Central memory CD8-positive, alpha-beta T cell (primary cell): ENCODE measurements at places on chromosomes 2 and 18.

DNA sequence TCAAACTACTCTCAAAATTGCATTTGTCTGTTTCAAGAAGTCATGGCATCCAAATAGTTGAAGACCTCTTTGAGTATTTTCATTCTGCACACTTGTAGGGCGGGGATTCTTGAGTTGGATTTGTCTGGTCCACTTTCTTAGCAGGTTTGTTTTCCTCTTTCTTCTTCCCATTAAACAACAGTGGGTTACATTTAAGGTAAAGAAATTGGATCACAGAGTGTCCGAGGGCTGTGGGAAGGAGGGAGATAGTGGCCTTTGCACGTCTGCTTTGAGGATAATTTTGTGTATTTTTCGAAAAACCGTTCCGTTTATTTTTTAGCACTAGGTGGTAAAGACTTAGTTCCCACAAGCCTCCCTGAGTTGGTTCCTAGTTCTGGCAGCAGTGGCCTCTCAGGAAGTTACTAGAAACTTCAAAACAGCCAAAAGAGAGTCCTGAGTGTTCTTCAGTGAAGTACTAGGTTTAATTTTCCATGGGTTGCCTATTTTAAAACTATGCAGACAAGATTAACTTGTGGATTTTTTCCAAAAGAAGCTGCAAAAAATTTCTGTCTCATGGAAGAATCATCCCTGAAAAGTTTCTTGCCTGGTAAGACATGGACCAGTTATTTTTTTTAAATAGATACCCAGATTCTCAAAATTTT, 107.9 kb downstream of the CDC42EP3 start:
- DNase-seq = no peak

- DNase-seq = no peak
These were observed 12.8 kb upstream of the HPCAL1 start for GRCh38 chr2:10289891-10290290.

DNA sequence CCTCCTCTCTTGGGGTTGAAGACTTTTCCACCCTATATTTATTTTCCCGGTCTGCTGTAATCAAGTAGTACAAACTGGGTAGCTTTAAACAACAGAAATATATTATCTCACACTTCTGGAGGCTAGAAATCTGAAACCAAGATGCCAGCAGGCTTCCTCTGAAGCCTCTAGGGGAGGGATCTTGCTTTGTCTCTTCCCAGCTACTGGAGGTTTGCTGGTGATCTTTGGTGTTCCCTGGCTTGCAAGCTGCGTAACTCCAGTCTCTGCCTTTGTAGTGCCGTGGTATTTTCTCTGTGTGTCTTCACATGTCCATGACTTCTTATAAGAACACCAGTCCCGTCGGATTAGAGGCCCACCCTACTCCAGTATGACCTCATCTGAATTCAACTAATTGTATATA, 44.4 kb downstream of the MYO3B start:
- no peak for DNase-seq

DNA sequence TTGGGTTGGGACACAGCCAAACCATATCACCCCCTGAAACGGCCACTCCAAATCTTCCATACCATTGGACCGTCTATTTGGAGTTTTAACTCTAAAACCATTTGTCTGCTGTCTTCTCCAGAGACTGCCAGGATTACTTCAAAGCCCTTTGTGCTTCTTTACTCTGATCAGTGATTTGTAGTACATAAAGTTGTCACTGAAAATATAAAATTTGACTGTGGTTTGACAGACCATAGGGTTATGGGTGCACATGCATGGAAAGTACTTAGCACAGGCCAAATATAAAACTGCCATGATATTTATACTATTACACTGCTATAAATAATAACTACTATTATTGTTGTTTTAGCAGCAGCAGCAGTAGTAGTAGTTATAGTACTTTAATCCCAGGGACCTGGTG, 53.7 kb upstream of the AQP4 start:
- DNase-seq = no peak

- DNase-seq = no peak
These were observed 71.2 kb downstream of the MBP start for GRCh38 chr18:77061281-77061945.

DNA sequence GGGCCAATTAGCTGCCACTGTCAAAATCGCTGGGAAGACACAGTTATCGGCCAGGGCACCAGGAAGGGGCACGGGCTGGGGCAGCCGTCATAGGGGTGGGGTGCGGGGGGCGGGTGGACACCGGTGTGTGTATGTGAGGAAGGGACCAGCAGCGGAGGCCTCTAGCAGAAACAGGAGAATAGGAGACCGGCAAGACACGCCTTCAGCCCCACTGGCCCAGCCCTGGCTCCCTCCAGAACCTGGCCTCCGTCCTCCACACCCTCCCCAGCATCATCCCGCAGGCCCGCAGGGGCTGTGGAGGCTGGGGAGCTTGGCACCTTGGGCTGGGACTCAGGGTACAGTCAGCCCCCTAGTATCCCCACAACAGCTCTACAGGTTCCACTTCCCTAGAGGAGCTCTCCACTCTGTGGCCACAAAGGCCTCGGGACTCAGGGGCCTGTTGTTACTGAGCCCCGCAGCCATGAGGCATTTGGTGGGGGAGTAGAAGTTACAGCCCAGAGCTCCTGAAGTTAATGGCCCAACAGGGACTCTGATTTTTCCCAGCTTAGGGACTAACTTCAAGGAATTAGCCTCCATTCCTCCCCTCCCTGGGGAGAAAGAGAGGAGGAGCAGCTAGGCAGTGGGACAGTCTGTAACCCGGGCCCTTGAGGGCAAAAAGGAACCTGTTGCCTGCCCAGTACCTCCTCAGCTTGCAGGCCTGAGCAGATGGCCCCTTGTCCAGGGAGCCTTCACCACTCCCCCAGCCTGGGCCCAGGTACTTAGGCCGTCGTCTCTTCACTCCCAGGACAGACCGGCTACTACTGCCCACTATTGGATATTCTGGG, 19.9 kb downstream of the SH2D6 start:
- DNase-seq = no peak

DNA sequence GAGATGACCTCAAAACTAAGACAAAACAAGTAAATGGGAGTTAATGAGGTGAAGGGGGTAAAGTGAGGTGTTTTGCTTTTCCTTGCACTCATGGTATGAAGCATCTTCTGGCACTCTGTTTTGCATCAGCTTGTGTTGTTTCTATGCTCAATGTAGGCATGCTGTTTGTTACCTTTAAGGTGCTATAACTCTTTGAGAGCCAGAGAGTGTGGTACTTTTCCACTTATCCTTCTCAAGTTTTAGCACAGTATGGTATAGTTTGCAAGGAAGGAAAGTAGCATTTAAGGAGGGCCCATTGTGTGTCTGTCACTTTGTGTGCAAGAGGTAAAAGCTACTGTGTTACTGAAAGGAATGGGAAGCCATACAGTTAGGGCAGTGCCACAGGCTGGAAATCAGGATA, 17.5 kb upstream of the CXCR4 start:
- DNase-seq = no peak

DNA sequence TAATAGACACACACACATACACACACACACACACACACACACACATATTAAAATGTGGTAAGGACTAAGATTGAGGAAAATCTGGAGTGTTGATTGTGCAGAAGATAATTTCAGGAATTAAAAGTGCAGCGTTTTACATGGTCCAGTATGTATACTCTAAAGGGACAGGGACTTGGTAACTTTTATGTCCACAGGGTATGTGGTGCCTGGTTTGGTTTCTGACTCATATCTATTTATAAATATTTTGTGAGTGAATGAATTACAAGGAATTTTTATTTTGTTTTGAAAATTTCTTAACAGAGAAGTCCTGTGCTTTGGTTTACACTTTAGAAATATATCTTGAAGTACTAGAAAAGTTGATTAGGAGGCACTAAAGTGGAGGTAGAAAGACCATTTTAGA, 287.7 kb upstream of the NXPH2 start:
- no peak for DNase-seq

DNA sequence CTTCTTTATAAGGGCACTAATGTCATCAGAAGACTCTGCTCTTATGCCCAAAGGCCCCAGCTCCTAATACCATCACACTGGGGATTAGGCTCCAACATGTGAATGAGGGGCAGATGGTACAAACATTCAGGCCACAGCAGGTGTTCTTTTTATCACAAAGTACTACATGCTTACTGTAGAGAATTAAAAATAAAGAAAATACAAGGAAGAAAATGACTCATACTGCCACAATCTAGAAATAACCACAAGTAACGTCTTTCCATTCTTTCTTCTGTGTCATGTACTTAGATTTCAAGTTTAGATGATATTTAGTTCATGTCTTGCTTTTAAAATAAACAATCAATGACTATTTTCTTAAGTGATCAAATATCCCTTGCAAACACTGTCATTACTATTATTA, 100.3 kb upstream of the NEDD4L start:
- DNase-seq = no peak

DNA sequence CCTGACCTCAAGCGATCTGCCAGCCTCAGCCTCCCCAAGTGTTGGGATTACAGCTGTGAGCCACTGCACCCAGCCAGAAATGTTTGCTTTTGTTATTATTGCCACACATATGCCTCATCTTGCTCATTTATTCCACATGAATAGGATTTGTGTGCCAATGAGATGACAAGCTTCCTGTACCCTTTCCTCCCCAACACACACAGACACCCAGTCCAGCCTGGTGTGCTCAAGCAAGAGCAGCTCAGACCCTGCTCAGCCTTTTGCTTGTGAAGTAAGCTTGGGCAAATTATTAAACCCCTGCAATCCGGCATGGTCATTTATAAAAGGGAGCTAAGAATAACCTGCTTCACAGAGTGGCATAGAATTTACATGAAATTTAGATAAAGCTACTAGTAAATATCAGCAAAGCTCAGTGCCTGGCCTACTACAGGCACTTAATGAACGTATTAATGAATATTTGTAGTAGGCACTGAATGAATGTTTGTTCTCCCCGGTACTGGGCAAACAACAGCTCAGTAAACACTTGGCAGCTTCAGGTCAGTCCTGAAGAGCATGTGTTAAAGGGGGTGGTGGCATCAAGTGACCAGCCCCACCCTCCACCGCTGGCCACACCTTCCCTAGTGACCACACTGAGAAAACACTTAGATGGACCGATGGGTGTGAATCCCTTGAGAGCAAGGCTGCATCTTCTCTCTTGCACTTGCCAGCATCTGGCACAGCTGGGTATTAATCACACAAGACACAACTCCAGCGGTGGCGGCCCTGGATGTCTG, 280.2 kb downstream of the SRBD1 start:
- no peak for DNase-seq

- DNase-seq = no peak
These were observed 50.7 kb upstream of the APCDD1 start for GRCh38 chr18:10403708-10404107.

DNA sequence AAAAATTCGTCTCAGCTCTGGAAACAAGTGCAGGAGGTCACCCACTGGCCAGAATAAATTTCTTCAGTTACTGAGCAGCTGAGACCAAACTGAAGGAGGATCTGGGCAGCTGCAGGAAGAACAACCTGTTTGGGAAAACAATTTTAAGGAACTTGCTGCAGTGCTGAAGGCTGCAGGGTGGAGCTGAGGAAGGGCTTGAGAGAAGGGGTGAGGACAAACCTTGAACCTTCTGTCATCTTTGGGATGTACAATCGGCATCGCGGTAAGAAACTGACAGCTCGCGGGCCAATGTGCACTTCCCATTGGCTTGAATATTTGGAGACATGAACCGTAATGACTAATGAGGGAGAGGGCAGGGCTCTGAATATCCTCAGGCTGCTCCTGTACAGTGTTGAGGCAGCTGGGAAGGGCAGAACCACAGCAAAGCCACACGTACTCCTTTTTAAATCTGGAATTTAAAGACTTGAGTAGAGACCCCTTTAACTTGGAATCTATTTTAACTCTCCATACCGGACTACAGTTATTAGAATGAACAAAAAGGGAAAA, 90.3 kb downstream of the TACR1 start:
- no peak for DNase-seq

GRCh38 chr18:80232030-80232429, 15.3 kb downstream of the PARD6G start:
- DNase-seq = no peak

DNA sequence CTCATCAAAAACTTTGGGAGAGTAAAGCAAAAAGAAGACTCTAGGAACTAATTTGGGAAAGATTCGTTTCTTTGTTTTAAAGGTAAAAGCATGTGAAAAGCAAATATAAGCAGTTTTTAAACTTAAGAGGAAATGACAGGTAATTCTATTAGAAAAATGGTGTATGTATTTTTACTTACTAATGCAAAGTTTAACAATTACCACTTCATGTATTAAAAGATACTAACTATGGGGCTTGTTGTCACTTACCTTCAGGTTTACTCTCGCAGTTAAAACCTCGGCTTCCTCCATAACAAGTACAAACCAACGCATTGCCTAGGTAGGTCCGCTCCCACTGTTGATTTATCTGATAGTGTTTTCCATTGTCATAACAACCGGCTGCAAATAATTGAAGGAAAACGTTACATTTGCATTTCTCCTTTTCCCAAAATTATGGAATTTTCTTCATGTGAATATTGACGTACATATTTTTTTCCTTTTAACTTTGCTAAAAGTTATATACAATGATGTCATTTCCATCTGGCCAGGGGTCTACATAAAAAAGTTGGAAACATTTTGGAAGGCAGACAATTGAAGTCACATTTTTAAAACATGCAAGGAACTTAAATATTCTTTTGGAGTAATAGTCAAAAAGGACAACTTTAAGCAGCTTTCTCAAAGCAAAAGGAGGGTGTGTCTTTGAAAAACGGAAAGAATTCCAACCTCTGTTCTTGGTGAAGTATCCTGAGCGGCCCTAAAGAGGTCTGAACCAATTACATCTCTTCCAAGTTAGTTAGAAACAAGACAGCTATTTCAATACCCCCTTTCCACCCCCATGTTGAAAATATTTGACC, 1.2 kb downstream of the FN1 start:
- DNase-seq = no peak

DNA sequence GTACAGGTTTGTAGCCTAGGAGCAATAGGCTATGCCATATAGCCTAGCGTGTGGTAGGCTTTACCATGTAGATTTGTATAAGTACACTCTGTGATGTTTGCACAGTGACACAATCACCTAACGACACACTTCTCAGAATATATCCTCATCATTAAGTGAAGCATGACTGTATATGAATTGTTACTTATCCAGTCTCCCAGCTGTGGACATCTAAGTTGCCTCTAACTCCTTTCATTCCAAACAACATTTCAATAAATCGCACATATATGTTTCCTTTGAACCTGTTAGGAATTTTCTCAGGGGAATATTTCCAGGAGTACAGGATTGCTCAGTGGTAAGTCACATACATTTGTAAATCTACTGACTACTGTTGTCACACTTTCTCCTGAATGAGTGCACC, 90.0 kb downstream of the ARHGAP15 start:
- DNase-seq = no peak

DNA sequence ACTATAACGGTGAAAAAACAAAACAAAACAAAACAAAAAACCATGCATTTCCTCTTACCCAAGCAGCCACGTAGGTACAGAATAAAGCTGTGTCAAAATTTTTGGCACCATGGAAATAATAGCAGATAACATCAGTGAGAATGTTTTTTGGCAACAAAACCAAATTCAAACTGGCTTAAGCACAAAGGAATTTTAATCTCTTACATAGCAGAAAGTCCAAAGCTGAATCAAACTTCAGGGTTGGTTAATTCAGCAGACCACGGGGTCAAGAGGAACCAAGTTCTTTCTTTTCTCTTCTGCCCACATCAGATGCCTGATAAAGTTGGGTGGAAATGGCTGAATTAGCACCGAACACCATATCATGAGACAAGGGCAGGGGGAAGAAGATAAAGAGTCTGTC, 129.5 kb downstream of the PAX3 start:
- no peak for DNase-seq

- DNase-seq = no peak
These were observed 251.3 kb downstream of the DLGAP1 start for GRCh38 chr18:4203568-4204437.

- no peak for DNase-seq
These were observed 154.4 kb downstream of the VWC2L start for GRCh38 chr2:214565246-214565645.

- DNase-seq = no peak
These were observed 37.9 kb upstream of the GPC1 start for GRCh38 chr2:240397542-240397916.
